ENCODE measurements at places on chromosomes 1 and 21.

DNA sequence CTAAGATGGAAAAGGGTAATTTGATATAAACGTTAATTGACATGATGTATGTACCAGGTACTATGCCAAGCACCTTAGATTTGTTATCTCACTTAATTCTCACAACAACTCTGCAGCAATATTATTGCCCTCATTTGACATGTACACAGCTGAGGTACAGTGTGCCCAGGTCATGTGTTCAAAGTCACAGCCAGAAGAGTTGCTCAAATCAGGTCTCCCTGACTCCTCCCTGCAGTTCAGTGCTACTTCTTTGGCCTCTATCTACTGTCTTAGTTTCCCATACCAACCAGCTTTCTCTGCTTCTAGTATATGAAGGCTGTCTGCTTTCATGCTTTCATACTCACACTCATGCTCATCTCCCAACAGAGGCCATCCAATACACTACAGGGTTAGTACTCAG is 15.1 kb downstream of the TBX15 start:
- no peak for DNase-seq

DNA sequence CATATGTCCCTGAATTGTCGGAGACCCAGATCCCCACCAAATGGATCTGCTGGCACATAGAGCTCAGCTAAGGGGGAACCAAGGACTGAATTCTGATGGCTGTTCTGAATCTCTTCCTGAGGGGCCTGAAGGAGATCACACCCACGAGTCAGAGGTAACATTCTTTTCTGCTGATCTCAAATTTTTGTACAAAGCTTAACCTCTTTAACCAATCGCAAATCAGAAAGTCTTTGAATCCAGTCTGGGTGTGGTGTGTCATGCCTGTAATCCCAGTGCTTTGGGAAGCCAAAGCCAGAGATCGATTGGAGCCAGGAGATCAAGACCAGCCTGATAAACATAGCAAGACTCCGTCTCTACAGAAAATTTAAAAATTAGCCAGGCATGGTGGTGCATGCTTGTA is 62.8 kb upstream of the PRRC2C start:
- DNase-seq: no peak

DNA sequence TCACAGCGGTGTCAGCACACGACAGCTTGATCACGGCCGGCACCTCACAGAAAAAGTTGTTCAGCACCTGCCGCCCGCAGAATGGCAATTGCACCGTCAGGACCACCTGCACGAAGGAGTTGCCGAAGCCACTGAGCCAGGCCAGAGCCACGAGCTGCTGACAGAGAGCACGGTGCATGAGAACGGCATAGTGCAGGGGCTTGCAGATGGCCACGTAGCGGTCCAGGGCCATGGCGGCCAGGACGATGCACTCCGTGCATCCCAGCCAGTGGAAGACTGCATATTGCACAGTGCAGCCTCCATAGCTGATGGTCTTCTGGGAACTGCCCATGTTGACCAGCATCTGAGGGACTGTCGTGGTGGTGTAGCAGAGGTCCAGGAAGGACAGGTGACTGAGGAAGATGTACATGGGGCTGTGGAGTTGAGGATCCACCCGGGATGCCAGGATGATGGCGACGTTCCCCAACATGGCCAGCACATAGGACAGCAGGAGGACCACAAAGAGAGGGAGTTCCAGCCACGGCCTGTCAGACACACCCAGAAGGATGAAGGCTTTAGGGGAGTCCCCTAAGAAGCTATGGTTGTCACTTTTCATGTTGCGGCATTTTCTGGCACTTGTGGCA is 6.4 kb downstream of the OR2B11 start:
- DNase-seq: no peak

GRCh38 chr1:153250166-153250565 is 9.3 kb upstream of the LORICRIN start:
- DNase-seq: no peak

GRCh38 chr1:150087415-150087814 is 19.8 kb downstream of the VPS45 start:
- DNase-seq: no peak

DNA sequence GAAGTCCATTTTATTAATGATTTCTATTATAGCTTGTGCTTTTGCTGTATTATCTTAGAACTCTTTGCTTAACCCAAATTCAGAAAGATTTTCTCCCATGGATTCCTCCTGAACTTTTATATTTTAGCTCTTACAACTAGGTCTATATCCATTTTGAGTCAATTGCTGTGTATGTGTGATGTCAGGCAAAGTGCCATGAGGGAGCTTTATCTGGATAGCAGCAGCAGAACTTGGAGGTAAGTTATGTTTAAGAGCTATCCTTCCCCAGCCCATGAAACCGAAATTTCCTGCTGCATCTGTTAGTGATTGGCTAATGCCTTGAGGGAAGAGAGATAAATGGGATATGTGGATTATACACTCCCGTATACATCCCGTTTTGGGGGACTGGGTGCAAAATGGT is 29.9 kb downstream of the ADAM30 start:
- no peak for DNase-seq

GRCh38 chr1:236142253-236143103 is at the start of gene GPR137B:
Gene GPR137B, plus strand, starts transcription at chr1:236142539. Its CDS starts 84 bp downstream, at chr1:236142623.
- peak; percentile 76 for DNase-seq

- DNase-seq: no peak
Observed at GRCh38 chr1:94739521-94740061, 80.6 kb upstream of the SLC44A3 start.

DNA sequence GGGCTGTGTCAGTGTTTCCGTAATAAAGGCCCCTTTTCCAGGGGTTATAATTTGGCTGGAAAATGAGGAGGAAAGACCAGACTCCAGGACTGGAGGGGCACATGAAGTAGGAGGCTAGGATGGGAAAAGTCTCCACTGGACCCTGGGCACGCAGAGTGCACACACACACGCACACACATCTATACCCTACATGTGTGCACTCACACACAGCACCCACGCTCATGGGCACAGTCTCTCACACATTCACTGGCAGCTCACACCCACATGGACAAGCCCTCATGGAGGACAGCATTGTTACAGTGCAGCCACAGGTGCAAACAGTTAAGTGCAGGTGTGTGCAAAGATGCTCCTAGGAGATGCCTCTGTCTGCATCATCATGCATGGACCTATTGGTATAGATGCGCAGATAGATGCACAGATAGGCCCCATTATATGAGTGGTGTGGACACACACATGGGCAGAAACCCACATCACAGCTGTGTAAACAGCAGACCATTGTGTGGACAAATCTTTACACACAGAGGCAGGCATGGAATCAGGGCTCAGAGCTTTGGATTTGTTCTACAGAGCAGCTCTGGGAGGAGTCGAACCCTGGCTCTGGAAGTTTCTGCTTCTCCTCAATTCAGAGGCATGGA is 9.1 kb upstream of the RUNX3 start:
- DNase-seq: no peak

DNA sequence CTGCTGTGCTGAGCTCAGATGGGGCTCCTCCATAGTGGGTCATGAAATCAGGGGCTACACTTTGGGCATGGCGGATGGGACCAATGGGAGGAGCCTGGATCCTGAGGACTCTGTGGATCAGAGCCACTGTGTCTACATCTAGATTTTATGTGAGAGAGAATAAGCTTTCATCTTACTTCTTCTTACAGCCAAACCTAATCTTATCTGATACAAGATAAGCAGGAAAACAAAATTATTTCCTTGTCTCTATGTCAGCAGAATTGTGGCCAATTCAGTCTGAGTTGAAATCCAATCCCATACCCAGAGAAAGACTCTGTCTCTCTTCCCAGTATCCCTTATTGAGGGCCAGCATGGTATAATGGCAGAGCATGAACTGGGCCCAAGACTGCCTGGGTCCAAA is 56.2 kb downstream of the KIF14 start:
- DNase-seq: no peak

DNA sequence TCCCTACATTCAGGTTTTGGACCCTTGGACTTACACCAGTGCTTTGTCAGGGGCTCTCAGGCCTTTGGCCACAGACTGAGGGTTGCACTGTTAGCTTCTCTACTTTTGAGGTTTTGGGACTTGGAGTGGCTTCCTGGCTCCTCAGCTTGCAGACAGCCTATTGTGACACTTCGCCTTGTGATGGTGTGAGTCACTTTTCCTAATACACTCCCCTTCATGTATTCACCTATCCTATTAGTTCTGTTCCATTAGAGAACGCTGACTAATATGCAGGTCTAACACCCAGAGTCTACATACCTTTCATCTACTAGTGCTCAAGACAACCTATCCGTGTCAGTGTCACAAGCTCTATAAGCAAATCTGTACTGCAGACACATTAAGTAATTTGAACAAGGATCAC is 605.3 kb downstream of the KCNT2 start:
- no peak for DNase-seq

DNA sequence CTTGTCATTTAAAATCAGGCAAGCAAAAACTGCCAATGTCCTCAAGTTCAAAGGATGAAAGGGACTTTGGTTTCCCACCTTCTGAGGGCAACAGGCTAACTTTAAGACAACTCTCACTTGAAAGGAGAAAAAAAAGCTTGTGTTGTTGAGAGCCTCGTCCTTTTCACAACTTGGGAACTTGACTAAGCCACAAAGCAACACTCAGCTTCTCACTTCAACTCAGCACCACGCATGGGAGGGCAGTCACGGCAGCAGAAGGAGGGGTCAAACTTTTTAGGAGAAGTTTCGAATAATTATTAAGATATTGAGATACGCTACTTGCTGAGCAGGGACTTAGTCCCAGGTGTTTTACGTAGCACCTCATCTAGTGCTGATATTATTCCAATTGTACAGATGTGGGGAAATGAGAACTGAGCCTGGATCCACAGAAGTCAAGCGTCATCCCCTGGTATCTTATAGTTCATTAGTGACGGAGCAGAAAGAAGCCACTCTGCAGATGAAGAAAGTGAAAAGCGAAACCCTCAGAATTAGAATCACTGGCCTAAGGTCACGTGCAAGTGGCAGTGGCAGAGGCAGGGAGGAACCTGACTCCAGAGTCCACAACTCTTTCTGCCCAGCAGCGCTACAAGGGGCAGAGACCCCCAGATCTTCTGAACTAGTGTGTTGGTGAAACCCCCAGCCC is 83.6 kb downstream of the JAK1 start:
- no peak for DNase-seq
